ENCODE measurements at places on chromosomes 12 and 14. TPM values are rescaled to one million over a fixed set of nuclear protein-coding genes. Genes with fewer than 3 reads are reported as not detected.

The TEX52 gene
- not detected for total RNA-seq

The SIRT4 gene
- 0.99 TPM for total RNA-seq

The BMP4 gene
- total RNA-seq: 5.9 TPM

The CD69 gene
- total RNA-seq: 4.0 TPM

DNA sequence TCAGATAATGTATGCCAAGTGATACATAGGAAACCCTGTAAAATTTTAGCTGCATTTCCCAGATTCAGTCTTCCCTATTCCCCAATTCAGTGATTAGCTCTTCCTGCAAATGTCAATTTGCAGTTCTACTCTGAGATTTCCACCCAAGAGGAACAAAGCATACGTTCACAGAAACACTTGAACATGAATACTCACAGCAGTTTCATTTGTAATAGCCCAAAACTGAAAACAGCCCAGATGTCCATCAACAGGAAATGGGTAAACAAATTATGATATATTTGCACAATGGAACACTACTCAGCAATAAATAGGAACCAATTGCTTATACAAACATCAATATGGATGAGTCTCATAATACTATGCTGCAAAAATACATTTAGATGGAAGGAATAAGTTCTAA is 194.2 kb downstream of the GXYLT1 start:
- DNase-seq: no peak
- H3K27ac ChIP-seq: no peak overlapping the region
- H3K27me3 ChIP-seq: no peaks in the 10 kb centered on the region

DNA sequence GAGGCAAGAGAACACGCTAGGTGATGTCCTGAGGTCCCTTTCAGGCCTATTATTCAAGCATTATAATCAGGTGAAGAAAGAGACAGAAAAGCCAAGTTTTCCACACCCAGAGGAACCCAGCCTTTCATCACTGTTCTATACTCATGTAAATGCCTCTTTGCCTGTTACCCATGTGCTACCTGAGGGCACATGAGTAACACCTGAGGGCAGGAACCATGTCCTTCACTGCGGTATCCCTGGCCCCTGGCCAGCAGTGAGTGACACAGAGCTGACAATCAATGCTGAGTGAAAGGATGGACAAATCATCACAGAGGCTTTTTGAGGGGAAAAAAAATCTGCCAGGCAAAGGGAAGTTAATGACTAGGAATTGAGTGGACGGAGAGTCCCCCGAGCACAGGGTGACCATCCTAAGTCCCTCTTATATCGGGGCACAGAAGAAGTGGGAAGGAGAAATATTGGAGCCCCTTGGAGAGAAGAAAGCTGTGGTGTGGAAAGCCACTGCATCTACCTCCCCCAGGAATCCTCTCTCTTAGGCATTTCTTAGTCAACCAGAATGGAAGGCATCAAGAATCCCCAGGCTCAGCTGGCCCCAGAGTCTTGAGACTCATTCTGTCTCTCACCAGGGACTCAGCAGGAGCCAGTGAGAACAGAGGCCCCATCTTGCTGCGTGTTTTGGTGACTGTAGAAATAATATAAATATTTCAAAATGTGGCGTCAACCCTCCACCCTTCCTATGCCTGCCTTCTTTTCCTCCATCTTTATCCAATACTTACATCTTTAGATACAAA is 212.9 kb downstream of the DPF3 start:
- no peak for DNase-seq
- H3K4me1 ChIP-seq: no peaks in the 10 kb centered on the region
- no peaks in the 10 kb centered on the region for H3K36me3 ChIP-seq

DNA sequence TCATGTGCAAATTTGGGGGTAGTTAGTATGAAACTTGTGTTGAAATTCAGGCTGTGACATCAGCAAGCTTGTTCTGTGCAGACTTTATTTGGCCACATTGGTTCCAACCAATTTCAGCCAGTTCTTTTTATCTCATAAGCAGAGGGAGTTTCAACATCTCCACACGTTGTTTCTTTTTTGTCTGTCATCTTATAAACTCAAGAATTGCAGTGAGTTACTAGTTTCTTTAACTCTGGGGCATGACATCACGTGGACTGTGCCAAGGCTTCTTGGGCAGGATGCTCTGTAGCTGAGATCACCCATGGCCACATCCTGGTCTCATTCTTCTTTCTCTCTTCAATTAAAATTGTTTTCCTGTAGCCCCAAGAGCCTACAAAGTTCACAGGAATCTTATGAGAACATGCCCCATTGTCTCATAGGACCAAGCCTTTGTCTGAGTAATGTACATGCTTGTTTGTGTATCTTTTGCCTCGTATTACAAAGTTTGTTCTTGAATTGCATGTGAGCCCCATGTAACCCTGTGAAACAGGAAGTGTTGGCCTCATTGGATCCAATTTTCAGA is 982.0 kb upstream of the TMEM132C start:
- no peak overlapping the region for H3K4me3 ChIP-seq
- H3K36me3 ChIP-seq: no peaks in the 10 kb centered on the region
- H3K27me3 ChIP-seq: no peaks in the 10 kb centered on the region
- H3K4me1 ChIP-seq: no peaks in the 10 kb centered on the region

DNA sequence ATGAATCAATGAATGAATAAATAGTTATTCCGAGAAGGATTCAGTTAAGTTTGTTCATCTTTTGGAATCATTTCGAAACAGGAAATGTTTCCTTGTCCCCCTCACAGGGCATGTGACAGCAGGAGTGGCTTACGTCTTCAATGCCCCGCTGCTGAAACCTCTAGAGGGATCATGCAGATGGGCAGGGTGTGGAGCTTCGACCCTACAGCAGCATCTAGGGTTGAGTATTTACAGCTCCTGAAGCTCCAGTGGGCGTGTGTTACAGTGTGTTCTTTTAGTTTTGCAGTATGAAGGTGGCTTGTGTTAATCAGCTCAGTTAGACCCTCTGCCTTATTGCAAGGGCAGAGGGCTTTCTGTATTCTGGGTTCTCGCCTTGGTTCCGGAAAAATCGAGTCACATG is 2.6 kb downstream of the NAV3 start:
- H3K27ac ChIP-seq: no peak overlapping the region
- no peak overlapping the region for H3K4me3 ChIP-seq
- H3K4me1 ChIP-seq: no peaks in the 10 kb centered on the region
- no peaks in the 10 kb centered on the region for H3K36me3 ChIP-seq
- DNase-seq: no peak

- no peaks in the 10 kb centered on the region for H3K36me3 ChIP-seq
- H3K27ac ChIP-seq: no peak overlapping the region
- H3K4me1 ChIP-seq: no peaks in the 10 kb centered on the region
- no peak overlapping the region for H3K4me3 ChIP-seq
- DNase-seq: no peak
- no peaks in the 10 kb centered on the region for H3K27me3 ChIP-seq
These were observed 646.9 kb downstream of the DIO2 start for GRCh38 chr14:79564371-79564770.

GRCh38 chr12:130642856-130643255 is 73.2 kb downstream of the RIMBP2 start:
- H3K27ac ChIP-seq: no peak overlapping the region
- no peak overlapping the region for H3K4me3 ChIP-seq
- H3K27me3 ChIP-seq: no peaks in the 10 kb centered on the region
- no peaks in the 10 kb centered on the region for H3K4me1 ChIP-seq

GRCh38 chr12:104569346-104570173 is 112.8 kb downstream of the CHST11 start:
- H3K4me3 ChIP-seq: no peak overlapping the region
- H3K27me3 ChIP-seq: no peaks in the 10 kb centered on the region
- H3K4me1 ChIP-seq: no peaks in the 10 kb centered on the region
- no peak overlapping the region for H3K27ac ChIP-seq

- no peak overlapping the region for H3K4me3 ChIP-seq
- no peak overlapping the region for H3K27ac ChIP-seq
- no peaks in the 10 kb centered on the region for H3K27me3 ChIP-seq
- H3K36me3 ChIP-seq: no peaks in the 10 kb centered on the region
- no peak for DNase-seq
- no peaks in the 10 kb centered on the region for H3K4me1 ChIP-seq
These were observed 505.1 kb downstream of the FOXG1 start for GRCh38 chr14:29271669-29272068.

- no peaks in the 10 kb centered on the region for H3K4me1 ChIP-seq
- H3K4me3 ChIP-seq: no peak overlapping the region
- no peak for DNase-seq
- no peaks in the 10 kb centered on the region for H3K36me3 ChIP-seq
These were observed 102.7 kb upstream of the NAV3 start for GRCh38 chr12:77728018-77728417.
